ENCODE measurements at places on chromosomes 7 and 10. TPM values are rescaled to one million over a fixed set of nuclear protein-coding genes. Genes with fewer than 3 reads are reported as not detected.

GRCh38 chr10:16910793-16911164 is 93.6 kb upstream of the RSU1 start:
- DNase-seq = no peak
- no peaks in the 10 kb centered on the region for H3K4me1 ChIP-seq
- no peaks in the 10 kb centered on the region for H3K27me3 ChIP-seq
- no peak overlapping the region for H3K27ac ChIP-seq

DNA sequence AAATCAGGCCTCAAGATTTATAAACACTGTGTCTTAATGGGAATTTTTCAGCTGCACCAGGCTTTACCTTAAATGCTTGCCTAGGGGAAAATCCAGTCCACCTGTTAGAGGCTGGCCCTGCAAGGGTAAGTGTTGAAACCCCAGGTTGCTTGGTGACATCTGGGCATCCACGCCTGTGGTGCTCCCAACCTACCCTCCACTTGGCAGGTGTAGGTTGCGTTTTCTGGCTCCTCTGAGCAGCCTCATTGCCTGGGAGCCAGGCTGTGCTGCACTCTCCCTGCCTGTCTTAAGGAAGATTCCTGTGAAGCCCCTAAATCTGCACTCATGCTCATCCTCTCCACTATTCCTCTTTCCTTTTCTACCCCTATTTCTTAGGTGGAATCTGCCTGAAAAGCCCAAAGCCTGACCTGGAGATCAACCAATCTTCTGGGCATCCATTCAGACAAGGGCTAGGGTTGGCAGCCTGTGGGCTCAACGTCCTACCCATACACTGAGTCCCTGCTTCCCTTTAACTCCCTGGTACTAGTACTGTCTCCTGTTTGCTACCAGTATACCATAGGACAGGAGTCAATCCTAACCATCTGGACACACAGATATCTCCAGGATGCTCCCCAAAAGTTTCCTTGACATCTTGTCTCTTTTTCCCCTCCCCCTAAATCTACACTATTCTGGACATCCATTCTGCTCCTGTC is 150.4 kb downstream of the PDE1C start:
- no peak overlapping the region for H3K4me3 ChIP-seq
- no peak overlapping the region for H3K27ac ChIP-seq
- no peaks in the 10 kb centered on the region for H3K27me3 ChIP-seq

- H3K36me3 ChIP-seq = no peaks in the 10 kb centered on the region
- no peak overlapping the region for H3K27ac ChIP-seq
- no peaks in the 10 kb centered on the region for H3K4me1 ChIP-seq
Measured at GRCh38 chr7:139948587-139949335, 114.0 kb downstream of the PARP12 start.

- no peak for DNase-seq
- H3K4me3 ChIP-seq = no peak overlapping the region
- H3K36me3 ChIP-seq = no peaks in the 10 kb centered on the region
- H3K4me1 ChIP-seq = no peaks in the 10 kb centered on the region
- no peaks in the 10 kb centered on the region for H3K27me3 ChIP-seq
- H3K27ac ChIP-seq = no peak overlapping the region
Measured at GRCh38 chr10:131760416-131761166, 140.2 kb upstream of the PPP2R2D start.

- DNase-seq = no peak
- no peaks in the 10 kb centered on the region for H3K27me3 ChIP-seq
- H3K4me3 ChIP-seq = no peak overlapping the region
- no peaks in the 10 kb centered on the region for H3K36me3 ChIP-seq
Measured at GRCh38 chr10:110421512-110422138, 76.1 kb upstream of the DUSP5 start.

DNA sequence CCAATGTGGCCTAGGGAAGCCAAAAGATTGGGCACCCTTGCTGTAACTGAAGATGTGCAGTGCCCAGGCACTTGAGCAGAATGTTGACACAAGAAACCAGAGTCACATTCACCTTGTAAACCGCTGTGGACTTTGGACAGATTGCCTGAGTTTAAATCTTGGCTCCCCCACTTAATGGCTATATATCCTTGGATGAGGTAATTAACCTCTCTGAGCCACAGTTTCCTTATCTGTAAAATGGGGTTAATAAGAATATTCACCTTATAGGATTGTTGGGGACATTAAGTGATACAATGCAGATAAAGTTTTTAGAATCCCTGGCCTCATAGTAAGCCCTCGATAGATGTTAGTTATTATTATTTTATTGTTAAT is 331.0 kb downstream of the LRMDA start:
- DNase-seq = no peak
- H3K27me3 ChIP-seq = no peaks in the 10 kb centered on the region
- H3K27ac ChIP-seq = no peak overlapping the region
- H3K4me3 ChIP-seq = no peak overlapping the region
- no peaks in the 10 kb centered on the region for H3K4me1 ChIP-seq

GRCh38 chr7:36755484-36755883 is 31.2 kb upstream of the AOAH start:
- DNase-seq = no peak
- H3K27ac ChIP-seq = no peak overlapping the region
- no peaks in the 10 kb centered on the region for H3K27me3 ChIP-seq
- no peaks in the 10 kb centered on the region for H3K36me3 ChIP-seq
- H3K4me3 ChIP-seq = no peak overlapping the region

DNA sequence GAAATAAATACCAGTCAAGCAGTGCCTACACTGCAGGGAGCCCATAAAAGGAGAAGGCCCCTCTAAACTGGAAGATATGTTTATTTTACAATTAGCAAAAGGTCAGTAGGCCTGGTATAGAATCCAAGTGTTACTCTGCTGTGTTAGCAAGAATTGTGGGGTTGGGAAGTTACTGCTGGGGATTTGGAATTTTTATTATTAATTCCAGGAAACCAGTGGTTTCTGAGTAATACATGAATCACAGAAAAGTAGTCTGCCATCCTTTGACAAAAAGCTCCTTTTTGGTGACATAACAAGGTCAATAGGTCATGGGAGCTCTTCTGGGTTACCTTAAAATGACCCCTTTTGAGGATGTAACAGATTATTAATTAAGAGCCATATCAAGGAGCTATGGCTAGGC is 67.4 kb downstream of the ZNF92 start:
- no peaks in the 10 kb centered on the region for H3K4me1 ChIP-seq
- H3K27me3 ChIP-seq = no peaks in the 10 kb centered on the region
- no peak overlapping the region for H3K27ac ChIP-seq
- no peak for DNase-seq
- H3K36me3 ChIP-seq = no peaks in the 10 kb centered on the region

DNA sequence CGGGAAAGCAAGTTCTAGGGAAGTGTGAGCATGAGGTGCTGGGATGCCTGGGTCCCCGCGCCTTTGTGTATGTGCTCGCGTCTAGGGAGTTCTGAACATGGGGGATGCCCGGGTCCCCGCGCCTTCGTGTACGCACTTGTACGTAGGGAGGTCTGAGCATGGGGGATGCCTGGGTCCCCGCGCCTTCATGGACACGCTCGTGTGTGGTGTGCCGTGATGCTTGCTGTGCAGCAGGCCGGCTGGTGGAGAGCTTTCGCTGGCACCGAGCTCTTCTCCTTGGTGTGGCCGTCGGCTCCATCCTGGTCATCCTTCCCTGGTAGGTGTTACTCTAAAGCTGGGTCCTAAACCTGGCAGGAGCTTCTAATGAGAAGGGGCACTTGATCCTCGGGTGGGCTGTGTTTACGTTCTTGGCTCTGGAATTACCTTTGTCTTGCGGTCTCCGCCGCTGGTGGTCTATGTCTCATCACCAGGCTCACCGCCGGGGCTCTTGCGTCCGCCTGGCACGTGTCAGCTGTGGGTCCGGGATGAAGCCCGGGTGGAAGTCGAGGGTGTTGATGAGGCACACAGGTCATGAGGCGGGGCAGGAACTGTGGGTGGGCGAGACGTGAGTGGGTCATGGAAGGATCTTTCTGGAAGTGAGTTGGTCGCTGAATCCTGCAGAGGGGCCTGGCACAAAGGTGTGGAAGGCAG is 63.5 kb downstream of the DNAJB6 start:
- no peak for DNase-seq
- peaks cover 7% of the 10 kb centered on the region for H3K36me3 ChIP-seq
- peaks cover 24% of the 10 kb centered on the region for H3K4me1 ChIP-seq
- H3K27me3 ChIP-seq = no peaks in the 10 kb centered on the region
- H3K4me3 ChIP-seq = no peak overlapping the region

GRCh38 chr7:118862740-118863139 is 638.2 kb downstream of the ANKRD7 start:
- no peaks in the 10 kb centered on the region for H3K27me3 ChIP-seq
- no peak overlapping the region for H3K27ac ChIP-seq
- no peak for DNase-seq
- H3K4me3 ChIP-seq = no peak overlapping the region
- no peaks in the 10 kb centered on the region for H3K4me1 ChIP-seq
- H3K36me3 ChIP-seq = no peaks in the 10 kb centered on the region

GRCh38 chr7:25809441-25809840 is 342.6 kb upstream of the NFE2L3 start:
- H3K27me3 ChIP-seq = no peaks in the 10 kb centered on the region
- H3K36me3 ChIP-seq = no peaks in the 10 kb centered on the region
- H3K4me1 ChIP-seq = peaks cover 55% of the 10 kb centered on the region
- no peak for DNase-seq
- no peak overlapping the region for H3K4me3 ChIP-seq

DNA sequence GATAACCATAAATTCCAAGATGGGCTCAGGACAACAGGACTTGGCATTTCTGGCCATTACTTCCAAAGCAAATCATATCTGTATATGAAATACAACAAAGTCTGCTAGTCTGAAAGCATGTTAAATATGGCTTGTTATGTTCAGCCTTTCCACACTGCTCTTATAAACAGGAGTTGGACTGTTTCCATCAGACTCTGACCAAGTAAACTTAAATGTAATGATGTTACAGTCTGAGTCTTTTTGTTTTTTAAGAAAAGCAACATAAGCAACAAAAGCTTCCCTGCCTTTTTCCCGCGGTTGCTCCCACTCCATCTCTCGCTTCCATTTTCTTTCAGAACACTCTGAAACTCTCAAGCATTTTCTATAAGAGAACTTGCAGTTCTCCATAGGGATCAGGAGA is 8.1 kb upstream of the CDCA7L start:
- H3K4me1 ChIP-seq = no peaks in the 10 kb centered on the region
- no peaks in the 10 kb centered on the region for H3K36me3 ChIP-seq
- no peaks in the 10 kb centered on the region for H3K27me3 ChIP-seq
- no peak overlapping the region for H3K4me3 ChIP-seq
- no peak for DNase-seq

GRCh38 chr7:70092314-70093204 is 494.3 kb downstream of the AUTS2 start:
- no peak for DNase-seq

- no peaks in the 10 kb centered on the region for H3K4me1 ChIP-seq
- no peaks in the 10 kb centered on the region for H3K36me3 ChIP-seq
- no peaks in the 10 kb centered on the region for H3K27me3 ChIP-seq
- no peak for DNase-seq
- no peak overlapping the region for H3K4me3 ChIP-seq
- H3K27ac ChIP-seq = no peak overlapping the region
Measured at GRCh38 chr10:75250934-75251333, 15.2 kb upstream of the COMTD1 start.

DNA sequence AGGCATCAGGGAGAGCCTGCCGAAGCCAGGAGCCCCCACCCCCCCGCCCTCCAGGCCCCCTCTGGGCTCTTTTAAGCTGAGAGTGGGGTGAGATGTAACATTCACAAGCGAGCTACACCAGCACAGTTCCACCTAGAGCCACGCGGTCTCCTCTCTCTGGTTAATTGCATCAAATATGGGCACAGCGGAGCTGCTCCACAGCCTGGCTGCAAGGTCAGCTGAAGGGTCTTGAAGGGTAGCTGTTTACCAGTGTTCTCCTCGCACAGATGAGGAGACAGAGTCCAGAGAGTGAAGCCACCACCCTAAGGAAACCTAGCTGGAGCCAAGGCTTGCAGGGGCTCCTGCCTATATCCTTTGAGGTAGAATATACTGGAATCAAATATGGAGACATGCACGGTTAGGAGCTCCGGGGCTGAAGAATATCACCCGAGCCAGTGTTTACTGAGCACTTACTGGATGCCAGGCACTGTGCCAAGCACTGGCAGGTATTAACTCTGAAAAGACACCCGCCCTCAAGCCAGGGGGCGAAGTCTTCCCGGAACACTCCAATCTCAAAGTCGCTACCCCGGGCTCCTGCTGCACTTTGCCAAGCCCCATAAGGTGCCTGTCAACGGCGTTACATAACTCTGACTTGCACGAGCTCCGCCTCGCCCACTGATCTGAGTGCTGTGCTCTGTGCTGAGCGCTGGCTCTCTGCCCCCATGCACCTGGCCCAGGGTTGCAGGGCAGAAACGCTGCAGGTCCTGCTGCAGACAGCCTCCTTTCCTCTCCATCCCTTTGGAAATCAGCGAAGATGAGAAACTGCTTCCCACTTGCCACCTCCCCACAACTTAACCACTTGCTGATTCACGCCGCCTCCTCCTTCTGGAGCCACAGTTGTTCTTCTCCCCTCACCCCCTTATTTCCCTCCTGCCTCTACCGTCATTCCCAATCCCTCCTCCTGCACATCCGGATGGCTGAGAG is 5.4 kb downstream of the CHST15 start:
- no peaks in the 10 kb centered on the region for H3K27me3 ChIP-seq
- no peak overlapping the region for H3K27ac ChIP-seq
- DNase-seq = no peak
- no peaks in the 10 kb centered on the region for H3K36me3 ChIP-seq

The PTN gene
- total RNA-seq = 4.7 TPM

The HYAL4 gene
- total RNA-seq = not detected

The TPST1 gene
- 18.1 TPM for total RNA-seq

The CHCHD2 gene
- 311 TPM for total RNA-seq

The FAM20C gene
- 32.5 TPM for total RNA-seq

The BLNK gene
- total RNA-seq = 1.3 TPM

The CDH23 gene
- 10.6 TPM for total RNA-seq

The SGMS1 gene
- 92.3 TPM for total RNA-seq

The WNT8B gene
- total RNA-seq = not detected

The UMAD1 gene
- 23.9 TPM for total RNA-seq

The UPK3B gene
- total RNA-seq = 3.9 TPM

The PPP1R17 gene
- not detected for total RNA-seq

The NUTM2E gene
- not detected for total RNA-seq

The AOC1 gene
- total RNA-seq = not detected

All from thoracic aorta (tissue), 2 donors.